ENCODE measurements at places on chromosomes 7 and 10.

GRCh38 chr10:88045656-88046415 is 182.4 kb downstream of the PTEN start:
- no peak for DNase-seq

DNA sequence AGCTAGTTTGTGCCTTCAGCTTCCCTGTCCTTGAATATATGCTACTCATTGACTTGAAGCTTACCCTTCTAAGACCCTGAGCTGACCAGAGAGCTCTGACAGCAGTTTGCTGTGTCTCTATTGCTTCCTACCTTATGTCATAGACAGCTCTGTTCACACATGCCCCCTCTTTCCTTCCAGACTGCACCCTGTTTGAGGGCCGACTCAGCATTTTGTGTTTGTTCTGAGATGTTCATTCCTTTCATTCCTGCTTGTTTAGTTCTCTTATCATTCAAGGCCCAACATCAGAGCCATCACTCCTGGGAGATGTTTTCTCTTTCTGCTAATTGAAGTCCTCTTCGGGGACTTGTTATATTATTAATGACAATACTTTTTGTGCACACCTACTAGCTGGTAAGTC is 518.9 kb downstream of the LRMDA start:
- DNase-seq = no peak

GRCh38 chr10:19843487-19843886 is 27.3 kb downstream of the PLXDC2 start:
- no peak for DNase-seq

DNA sequence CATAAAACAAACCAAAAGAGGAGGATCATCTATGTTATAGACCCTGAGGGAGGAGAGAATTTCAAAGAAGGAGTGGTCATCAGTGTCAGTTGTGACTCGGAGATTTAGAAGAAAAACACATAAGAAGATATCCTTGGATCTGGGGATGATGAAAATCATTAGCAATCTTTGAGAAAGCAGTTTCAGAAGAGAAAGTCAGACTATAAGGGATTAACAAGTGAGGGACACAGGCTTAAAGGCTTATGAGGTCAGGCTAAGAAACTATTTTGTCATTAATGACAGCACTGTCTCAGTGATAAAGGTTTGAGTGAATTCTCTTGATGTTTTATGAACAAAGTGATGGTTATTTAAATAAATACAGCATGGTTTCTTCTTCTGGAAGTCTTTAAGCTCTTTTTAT is 6.1 kb upstream of the GPR85 start:
- DNase-seq = no peak
